ENCODE measurements at places on chromosomes 5 and 9.

DNA sequence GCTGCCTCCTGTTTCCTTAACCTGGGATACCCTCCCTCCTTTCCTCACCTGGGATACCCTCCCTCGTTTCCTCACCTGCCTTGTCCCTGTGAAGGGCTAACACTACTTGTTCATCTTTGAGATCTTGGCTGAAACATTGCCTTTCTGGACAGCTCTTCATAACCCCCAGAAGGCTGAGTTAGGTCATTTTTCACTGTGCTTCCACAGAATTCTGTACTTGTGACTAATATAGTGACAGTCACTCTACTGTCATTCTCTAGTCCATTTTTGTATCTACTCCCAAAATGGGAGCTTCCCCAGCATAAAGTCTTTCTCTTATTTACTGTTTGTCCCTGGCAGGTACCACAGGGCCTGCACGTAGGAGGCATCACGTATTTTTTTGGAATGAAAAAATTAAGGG, 21.5 kb upstream of the DAB2 start:
- no peak for DNase-seq

DNA sequence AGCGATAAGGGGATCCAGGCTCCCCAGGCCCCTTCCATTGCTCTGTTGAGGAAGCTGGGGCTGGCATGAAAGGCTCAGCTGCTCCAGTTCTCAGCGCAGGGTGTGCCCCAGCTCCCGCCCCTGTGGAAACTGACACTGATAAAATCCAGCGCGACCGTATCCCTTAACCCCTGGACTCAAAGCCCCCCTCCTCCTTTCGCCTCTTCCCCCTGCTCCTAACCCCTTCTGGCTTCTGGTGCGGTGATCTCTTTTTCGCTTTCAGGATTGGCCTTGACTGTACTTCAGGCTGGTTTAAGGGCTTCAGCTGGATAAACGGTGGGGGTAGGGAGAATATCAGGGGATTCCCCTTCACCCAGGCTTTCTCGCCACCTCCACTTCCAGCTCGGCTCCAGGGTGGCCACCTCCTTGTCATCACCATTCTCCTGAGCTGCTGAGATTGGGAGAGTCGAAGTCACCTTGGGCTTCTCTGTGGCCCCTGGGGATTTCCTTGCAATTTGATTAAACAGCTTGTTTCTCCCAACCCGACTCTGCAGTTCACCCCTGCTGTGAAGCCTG, 843 bp downstream of the BSPRY start:
- no peak for DNase-seq

- no peak for DNase-seq
These were observed 146.8 kb downstream of the PAPPA start for GRCh38 chr9:116300360-116300870.

DNA sequence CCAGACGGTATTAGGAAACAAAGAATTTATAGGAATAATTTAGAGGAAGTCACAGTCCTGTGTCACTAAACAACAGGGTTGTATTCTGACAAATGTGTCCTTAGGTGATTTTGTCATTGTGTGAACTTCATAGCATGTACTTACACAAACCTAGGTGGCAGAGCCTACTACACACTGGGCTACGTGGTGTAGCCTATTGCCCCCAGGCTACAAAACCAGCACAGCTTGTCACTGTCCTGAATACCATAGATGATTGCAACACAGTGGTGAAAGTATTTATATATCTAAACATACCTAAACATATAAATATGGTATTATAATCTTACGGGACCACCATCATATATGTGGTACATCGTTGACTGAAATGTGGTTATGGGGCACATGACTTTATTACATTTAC, 69.3 kb downstream of the COL23A1 start:
- DNase-seq = no peak

GRCh38 chr9:138103111-138103848, 225.7 kb downstream of the CACNA1B start:
- DNase-seq = no peak

- DNase-seq = no peak
These were observed 50.8 kb downstream of the PTTG1 start for GRCh38 chr5:160472482-160472881.

DNA sequence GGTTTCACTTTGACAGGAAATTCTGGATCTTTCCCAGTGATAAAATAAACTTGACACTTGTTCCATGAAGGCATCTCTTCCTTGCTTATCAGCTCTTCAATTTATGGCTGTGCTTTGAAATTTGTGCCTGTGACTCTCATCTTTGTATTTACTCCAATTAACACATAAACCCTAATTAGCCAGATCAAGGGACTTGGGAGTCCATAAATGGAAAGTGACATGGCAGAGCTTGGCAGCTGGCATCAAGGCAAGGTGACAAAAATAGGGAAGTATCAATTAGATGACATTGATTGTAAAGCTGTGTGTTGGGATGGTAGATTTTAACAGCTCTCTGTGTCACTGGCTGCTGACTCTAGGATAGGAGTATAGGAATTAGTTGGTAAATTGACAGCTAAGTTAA, 133.9 kb downstream of the PBX3 start:
- no peak for DNase-seq

- no peak for DNase-seq
These were observed 30.0 kb upstream of the PLPP1 start for GRCh38 chr5:55564721-55565120.

GRCh38 chr9:36867672-36868471, 166.2 kb downstream of the PAX5 start:
- DNase-seq = no peak

- no peak for DNase-seq
These were observed 59.1 kb downstream of the DEPDC1B start for GRCh38 chr5:60640901-60641300.

GRCh38 chr5:102539562-102539961, 40.8 kb upstream of the SLCO6A1 start:
- DNase-seq = no peak

- no peak for DNase-seq
These were observed 1.8 kb upstream of the DIPK1B start for GRCh38 chr9:136710543-136710942.

DNA sequence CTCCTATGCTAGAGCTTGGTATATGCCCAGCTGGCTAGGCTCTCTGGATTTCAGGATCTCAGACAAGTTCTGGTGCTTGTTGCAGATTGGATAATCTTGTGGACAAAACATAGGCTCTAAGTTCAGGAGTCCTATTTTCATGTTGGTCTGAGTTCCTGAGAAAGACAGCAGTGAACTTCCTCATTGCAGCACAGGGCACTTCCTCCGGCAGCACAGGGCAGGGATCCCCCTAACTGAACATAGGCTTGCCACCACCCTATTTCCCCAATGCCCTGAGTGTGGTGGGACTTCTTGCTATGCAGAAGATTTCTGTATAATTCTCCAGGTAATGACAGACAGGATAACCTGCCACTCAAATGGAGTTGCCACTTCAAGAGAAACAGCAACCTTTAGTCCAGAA, 220.1 kb downstream of the PIK3R1 start:
- no peak for DNase-seq

- no peak for DNase-seq
These were observed 116.6 kb downstream of the FAM170A start for GRCh38 chr5:119745976-119746375.

- DNase-seq = no peak
These were observed 278.0 kb downstream of the CETN3 start for GRCh38 chr5:90131383-90132133.

- DNase-seq = no peak
These were observed 164.0 kb upstream of the RAD23B start for GRCh38 chr9:107118863-107119624.

DNA sequence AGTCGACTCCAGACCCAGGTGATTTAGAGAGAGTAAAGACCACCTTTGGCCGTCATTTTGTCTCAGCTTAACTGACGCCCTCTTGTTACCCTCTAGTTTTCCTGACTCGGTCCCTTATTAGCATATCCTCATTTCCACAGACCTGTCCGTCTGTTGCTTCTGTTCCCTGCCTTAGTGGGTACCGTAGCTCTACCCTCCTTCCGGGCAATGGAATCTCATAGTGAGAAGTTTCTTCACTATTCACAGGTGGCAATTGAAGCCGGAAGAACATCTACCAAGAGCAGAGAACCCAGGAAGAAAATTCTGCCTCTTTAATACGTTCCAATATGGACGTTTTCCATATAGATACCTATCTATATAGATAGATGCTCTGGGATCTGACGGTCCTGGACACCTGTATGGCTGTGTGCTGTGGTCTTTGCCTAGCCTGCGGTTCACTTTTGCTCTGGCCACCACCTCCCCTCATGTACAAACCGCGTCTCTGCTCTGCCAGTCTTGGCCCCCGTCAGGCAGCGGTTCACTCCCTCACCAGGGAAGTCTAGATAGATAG, 652 bp upstream of the TMEM161B start:
- DNase-seq = no peak

DNA sequence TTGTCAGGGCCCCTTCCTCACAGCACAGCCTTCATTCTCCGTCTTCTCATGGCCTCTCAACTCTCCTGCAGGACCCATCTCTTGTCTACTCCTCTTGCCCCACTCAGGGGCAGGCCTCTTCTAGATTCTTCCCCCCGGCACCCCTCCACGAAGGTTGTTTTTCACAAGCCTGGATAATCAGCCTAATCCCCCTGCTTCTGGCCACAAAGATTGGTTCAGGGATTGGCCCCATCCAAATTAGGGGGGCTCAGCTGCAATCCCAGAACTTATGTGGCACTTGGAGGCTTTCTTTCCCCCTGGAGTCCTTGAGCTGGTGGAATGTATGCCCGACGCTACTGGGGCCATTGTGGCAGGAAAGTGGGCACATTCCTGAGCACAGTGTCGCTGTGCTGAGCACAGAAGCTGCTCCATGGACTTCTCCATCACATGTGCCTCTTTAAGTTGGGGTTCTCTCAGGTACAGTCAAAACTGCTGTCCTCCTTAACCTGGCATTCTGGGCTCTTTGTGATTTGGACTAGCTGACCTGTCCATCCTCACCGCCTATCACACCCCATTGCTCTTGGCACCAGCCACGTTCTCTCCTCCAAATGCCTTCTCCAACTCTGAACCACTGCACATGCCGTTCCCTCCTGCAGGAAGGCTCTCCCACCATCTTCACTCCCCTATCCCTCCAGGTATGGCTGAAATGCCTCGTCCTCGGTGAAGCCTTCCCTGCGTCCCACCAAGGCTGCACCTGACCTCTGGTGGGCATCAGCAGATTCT, 66.8 kb upstream of the RNF130 start:
- DNase-seq = peak; percentile 1

Data from activated CD4-positive, alpha-beta T cell treated with anti-CD3 and anti-CD28 coated beads for 1 hour (primary cell).